ENCODE measurements at places on chromosomes 2 and 18.
A peak's percentile ranks its signal among the peaks of the same experiment; 100 is the strongest.

GRCh38 chr2:50957896-50958295, 74.0 kb downstream of the NRXN1 start:
- DNase-seq, result no peak

- peak; percentile 44 for DNase-seq
Observed at GRCh38 chr2:101188683-101189405, 37.7 kb upstream of the TBC1D8 start.

DNA sequence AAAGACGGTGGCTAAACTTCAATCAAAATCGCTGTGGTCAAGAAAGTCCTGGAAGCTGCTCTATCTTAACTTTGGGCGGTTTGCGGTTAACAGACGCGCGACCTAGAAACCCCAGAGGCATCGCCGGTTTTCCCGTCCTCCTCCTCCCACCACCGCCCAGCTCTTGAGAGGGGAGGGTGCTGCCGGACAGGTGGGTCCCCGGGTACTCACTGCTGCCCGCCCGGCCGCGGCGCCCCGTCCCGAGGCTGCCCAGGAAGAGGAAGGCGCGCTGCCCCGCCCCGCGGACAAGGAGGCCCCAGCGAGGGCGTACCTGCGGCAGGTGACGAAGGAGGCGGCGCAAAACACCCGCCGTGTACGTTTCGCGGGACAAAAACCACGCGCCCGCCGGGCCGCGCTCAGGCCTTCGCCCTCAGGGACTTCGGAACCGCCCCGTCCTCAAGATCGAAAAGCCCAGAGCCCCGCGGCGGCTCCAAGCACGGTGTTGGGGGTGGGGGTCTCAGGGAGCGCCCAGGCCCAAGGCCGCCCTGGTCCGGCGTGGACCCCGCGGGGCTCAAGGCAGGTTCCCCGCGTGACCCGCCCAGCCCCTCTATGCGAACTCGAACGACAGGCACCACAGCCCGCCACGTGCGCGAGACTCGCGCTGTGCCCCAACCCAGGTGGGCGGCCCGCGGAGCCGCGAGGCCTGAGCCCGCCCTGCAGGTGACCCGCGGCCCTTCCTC, at the start of gene SH3YL1:
SH3YL1 (minus strand) TSS at position 259 of the 719 bp plus-strand sequence; CDS start at position 211, 48 bp downstream.
- DNase-seq, result no peak

DNA sequence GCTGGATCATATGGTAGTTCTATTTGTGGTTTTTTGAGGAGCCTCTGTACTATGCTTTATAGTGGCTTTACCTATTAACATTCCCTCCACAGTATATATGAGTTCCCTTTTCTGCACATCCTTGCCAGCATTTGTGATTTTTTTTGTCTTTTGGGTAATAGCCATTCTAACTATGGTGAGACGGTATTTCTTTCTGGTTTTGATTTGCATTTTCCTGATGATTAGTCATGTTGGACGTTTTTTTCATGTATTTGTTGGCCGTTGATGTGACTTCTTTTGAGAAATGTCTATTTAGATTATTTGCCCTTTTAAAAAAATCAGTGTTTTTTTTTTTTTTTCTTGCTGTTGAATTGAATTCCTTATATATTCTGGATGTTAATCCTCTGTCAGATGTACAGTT, 31.1 kb downstream of the ACTR3 start:
- no peak for DNase-seq

DNA sequence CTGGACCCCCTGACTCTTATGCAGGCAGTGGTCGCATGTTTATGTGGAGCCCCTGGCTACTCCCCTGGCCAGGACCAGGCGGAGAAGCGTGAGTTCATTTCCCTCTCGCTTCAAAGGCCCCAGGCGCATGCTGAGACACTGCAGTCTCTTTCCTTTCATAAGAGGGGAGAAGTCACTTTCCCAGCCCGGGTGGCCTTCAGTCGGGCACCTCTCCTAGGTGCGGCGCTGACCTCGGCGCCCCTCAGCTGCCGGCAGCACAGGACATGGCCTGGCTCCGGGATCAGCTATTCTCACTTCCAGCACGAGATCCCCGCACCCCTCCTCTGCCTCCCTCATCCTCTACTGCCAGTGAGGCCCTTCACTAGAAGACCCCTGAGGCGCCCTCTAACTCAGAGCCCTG, 184.7 kb upstream of the PXDN start:
- DNase-seq, result no peak
